Femur (tissue), 1 donor: ENCODE measurements at places on chromosomes 1 and 21.

- no peak for DNase-seq
These were observed 37.0 kb downstream of the TBCE start for GRCh38 chr1:235404190-235404589.

- peak; percentile 87 for DNase-seq
These were observed 90.2 kb upstream of the C1orf21 start for GRCh38 chr1:184296466-184297243.

GRCh38 chr1:41954533-41954944 lies 35.8 kb upstream of the HIVEP3 start:
- no peak for DNase-seq

GRCh38 chr1:85884372-85885035 lies 176.3 kb upstream of the ZNHIT6 start:
- no peak for DNase-seq

DNA sequence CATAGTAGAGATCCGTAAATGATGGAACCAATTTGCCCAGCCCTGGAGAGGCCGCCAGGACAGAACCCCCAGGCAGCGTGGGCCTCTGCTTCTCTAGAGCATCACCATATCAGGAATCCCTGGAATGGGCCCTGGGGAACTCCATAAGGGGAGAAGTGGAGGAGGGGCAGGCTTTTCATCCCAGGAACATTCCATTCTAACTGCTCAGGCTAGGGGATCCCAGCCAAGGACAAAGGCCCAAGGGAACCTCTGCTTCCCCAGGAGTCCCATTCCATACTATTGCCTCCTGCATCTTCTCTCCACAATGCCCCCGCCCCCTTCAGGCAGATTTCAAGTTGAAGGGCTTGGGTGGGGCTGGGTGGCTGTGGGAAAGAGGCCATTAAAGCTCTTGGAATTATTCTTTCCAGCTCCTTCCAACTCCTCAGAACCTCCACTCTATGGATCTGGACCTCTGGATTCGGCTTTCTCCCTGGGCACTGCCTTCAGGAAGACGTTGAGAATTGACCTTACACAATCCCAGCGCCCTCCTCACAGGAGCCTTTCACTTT lies 6.0 kb downstream of the TRNP1 start:
- DNase-seq, result peak; percentile 55

DNA sequence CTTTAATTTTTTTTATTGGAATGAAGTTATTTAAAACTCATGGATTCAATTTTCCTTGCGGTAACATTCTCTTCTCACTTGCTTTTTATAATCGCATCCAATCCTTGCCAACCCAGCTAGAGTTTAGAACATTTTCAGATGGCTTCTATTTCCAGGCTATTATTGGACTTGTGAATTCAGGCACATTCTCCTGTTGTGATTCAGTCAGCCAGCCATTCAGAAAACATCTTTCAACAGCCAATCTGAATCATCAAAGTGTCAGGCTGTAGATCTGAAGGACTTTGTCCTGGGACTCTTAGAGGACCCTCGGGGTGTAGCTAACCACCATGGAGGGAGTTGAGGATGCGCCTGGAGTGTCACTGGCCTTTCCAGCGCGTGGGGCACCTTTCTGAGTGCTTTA lies 92.4 kb downstream of the PRDM2 start:
- no peak for DNase-seq

DNA sequence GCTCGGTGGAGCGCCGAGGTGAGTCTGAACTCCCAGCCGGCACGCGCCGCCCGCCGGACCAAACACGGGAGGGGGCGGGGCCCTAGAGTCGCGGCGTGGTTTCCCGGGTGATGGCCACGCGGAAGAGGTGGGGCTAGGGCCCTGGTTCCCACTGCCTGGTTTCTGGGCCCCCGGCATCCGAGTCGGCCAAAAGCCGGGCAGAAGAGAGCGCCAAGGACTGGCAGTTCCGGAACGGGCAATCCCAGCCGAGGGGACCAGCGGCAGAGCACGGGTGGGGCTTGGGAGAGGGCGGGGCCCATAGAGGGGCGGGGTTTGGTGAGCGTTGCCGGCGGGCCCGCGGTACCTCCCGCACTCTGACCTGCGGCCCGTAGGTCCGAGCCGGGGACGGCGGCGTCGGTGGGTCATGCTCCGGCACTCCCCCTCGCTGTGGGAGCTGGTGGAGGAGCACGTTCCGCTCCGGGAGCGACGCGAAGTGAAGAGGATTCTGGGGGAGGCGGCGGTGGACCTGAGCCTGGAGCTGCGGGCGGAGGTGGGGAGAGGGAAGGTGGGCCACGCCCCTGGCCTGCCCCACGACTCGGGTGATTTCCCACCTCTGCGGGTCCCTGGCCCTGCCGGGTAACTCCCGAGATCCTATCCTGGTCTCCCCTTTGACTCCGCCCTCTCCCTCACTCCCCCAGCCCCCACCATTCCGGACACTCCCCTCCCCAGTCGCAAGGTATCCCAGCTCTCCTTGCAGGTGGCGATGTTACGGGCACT lies at the start of gene CCDC24:
Gene CCDC24, plus strand, starts transcription at position 124 of the 756 bp plus-strand sequence. Its CDS starts 280 bp downstream, at position 404.
- DNase-seq, result peak; percentile 88

DNA sequence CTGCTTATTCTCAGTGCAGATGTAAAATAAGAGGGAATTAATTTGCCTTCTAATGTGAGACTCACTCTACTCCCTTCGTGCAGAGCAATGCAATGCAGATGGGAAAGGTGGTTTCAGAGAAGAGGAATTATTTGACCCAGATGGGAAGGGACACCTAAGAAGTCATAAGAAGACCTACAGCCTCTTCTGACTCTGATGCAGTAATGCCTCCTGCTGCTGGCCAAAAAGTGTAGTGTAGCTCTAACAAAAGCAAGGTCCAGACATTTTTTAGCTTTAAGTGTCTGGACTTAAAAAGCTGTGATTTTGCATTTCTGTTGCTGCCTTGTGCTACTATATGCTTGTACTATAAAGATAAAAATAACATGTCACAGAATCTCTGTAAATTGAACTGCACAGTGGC lies 501.4 kb downstream of the TTLL7 start:
- DNase-seq, result no peak

DNA sequence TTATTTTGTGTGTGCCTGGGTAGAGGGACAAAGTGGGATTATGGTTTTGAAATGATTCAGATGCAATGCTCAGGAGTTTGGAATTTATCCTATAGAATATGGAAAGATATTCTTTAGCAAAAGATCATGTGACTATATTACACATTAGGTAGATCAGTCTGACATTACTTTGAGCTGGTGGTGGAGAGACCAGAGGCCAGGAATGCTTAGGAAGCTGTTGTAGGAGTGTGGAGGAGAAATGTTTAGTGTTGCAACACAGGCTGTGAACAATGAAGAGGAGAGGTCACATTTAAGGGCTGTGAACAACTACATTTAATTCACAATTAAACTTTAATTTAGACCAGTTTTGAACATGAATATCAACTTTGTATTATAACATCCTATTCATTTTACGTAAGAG lies 45.3 kb upstream of the PODN start:
- DNase-seq, result no peak

DNA sequence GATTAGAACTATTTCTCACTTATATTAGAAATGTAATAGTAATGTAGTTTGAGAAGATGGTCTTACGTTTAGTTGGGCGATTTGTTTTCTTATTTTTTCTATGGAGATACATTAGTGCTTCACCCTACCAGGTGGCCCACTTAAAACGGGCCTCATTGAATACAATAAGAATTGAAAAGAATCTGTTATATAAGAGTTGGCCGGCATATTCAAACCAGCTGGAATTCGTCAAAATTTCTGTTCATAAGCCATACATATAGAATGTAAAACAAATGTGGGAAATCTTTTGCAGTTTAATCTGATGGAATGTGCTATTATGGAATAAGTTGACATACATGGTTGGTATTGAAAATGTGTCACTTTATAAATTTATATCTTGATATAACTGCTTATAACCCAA lies 96.4 kb upstream of the C1orf105 start:
- no peak for DNase-seq

GRCh38 chr1:156356875-156357534 lies 12.0 kb upstream of the RHBG start:
- DNase-seq, result no peak

DNA sequence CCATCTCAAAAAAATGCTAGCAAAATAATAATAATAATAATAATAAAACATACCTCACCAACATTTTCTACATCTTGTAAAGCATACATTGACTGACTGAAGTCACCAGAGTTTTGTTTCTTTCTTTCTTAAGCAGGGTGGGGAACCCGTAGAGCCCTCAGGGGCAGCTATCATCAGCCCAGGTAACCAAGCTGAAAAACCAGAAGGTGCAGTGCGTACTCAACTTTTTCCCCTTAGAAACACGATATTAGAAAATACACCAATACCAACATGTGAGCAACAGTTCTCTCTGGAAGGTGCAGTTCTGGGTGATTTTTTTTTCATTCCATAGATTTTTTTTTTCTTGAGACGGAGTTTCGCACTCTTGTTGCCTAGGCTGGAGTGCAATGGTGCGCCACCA lies 54.3 kb upstream of the LGALS8 start:
- DNase-seq, result no peak

- peak; percentile 38 for DNase-seq
These were observed 149.6 kb downstream of the DISC1 start for GRCh38 chr1:231776010-231776756.

DNA sequence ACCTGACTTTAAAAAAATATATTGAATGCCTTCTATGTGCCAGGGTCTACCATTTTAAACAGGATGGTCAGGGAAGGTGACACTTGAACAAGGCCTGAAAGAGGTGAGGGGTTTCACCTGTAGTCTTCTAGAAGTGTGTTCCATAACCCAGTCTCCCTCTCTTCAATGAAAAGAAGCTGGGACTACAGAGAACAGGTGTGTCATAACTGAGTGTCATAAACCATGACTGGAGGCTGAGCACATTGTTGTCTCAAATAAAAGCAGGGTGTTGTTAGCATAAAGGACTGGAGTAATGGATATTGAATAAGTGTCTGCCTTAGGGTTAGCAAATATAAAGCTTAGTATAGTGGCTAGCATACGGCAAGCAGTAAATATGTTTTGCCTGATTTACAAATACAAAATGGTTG lies 65.4 kb downstream of the SYDE2 start:
- no peak for DNase-seq

- DNase-seq, result no peak
These were observed 27.8 kb upstream of the A3GALT2 start for GRCh38 chr1:33348676-33349080.

DNA sequence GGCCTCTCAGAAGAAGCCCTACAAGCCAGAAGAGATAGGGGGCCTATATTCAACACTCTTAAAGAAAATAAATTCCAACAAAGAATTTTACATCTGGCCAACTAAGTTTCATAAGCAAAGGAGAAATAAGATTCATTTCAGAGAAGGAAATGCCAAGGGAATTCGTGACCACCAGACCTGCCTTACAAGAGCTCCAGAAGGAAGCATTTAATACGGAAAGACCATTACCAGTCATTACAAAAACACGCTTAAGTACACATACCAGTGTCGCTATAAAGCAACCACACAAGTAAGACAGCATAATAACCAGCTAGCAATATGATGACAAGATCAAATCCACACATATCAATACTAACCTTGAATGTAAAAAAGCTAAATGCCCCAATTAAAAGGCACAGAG lies 704.9 kb upstream of the CHRM3 start:
- DNase-seq, result no peak

DNA sequence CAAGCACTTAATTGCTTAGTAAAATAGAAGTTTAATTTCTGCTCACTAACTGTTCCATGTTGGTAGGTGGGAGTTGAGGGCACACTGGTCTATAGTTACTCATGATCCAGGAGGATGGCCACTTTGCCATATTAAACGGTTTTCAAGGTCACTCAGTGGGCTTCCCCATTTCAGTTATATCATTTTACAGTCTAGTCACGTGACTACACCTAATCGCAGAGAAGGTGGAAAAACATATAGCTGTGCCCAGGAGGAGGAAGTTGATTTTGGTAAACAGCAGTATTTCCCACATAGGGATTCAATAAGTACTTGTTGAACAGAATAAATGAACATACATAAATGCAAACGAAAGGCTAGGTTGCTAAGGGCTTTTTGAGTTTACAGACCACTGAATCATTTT lies 541.1 kb upstream of the CAMK1G start:
- DNase-seq, result no peak

GRCh38 chr1:50175719-50176639 lies 67.3 kb downstream of the ELAVL4 start:
- DNase-seq, result no peak

- no peak for DNase-seq
These were observed 111.8 kb upstream of the ATP1A1 start for GRCh38 chr1:116261227-116261626.

DNA sequence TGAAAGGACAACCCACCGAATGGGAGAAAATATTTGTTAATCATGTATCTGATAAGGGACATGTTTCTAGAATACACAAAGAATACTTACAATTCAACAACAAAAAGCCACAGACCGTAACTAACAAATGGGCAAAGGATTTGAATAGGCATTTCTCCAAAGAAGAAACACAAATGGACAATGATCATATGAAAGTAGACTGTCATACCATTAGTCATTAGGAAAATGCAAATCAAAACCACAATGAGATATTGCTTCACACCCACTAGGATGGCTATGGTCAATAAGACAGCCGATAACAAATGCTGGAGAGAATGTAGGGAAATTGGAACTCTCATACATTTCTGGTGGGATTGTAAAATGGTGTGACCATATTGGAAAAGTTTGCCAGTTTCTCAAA lies 367.2 kb upstream of the SGIP1 start:
- no peak for DNase-seq

GRCh38 chr1:161486806-161487741 lies 18.2 kb upstream of the FCGR2A start:
- peak; percentile 40 for DNase-seq

DNA sequence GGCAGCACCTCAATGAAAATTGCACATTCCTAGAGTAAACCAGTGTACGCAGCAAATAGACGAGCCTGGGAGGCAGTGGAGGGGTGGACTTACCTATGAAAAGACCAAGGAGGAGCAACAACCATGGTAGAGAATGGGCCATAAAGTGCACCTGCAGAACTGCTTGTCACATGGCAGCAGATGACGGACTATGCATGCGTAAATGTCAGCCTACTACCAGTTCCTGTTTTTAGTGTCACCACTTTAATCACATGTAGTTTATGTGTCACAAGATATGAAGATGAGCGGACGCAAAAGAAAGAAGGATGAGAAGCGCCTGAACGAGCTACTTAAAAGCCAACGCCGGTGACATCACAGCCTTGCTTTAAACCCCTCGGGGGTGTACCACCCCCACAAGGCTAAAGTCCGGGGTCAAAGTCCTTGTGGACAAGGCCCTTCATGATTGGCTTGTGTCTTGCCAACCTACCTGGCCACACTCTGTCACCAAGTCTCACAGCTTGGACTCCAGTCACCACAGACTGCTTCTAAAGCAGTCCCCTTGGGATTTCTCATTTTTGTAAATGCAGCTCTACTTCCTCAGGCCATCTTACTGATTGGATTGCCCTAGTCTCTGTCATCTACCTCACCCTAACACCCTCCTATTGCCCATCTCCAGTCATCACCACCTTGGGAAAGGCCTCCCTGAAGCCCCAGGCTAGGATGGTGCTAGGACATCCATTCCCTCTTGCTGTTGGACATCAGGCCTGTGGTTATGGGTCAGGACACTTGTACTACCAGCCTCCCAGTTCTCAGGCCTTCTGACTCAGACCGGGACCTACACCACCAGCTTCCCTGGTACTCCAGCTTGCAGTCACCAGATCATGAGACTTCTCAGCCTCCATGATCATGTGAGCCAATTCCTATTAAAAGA lies 6.0 kb upstream of the LY9 start:
- DNase-seq, result no peak

- DNase-seq, result no peak
These were observed 1078.3 kb downstream of the NCAM2 start for GRCh38 chr21:22076471-22076870.
